ENCODE measurements at places on chromosomes 3 and 15.

- DNase-seq, result no peak
Measured at GRCh38 chr15:25719101-25719985, 143.8 kb downstream of the ATP10A start.

GRCh38 chr3:13200465-13200864 lies 127.2 kb upstream of the IQSEC1 start:
- no peak for DNase-seq

GRCh38 chr15:53833134-53833624 lies 73.7 kb upstream of the WDR72 start:
- DNase-seq, result no peak

DNA sequence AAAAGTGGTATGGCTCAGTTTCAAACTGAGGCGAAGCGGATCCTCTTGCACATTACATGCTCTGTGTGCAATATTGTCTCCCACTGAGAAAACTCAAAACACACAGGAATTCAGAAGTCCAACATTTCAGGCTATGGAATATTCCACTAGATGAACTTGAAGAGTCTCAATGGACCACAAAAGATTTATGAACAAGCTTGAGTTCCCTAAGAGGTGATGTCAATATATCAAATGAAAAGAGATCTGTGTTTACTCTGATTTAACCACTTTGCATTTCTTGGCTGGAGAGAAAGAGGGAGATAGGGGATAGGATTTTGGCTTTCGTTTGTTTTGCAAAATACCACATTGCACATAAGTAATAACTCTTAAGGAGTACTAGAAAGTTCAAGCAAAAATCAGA lies 20.3 kb downstream of the PDZRN3 start:
- DNase-seq, result no peak

- no peak for DNase-seq
Measured at GRCh38 chr3:136937175-136937574, 20.6 kb upstream of the IL20RB start.

GRCh38 chr3:53833053-53833645 lies 13.1 kb downstream of the CHDH start:
- DNase-seq, result no peak

DNA sequence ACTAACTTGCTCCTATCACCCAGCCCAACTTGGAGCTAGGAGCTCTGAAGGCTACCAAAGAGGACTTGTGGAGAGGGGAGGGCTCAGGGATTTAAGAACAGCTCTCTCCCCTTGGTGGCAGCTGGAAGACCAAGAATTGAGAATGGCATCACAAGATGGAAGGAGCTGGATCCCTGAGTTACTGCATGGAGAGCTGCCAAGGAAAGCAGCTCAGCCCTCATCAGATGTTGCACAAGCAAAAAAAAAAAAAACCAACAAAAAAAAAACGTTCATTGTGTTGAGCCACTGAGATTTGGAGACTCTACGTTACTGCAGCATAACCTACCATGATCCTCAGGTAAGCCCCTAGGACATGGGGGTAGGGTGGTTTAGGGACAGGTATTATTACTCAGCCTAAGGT lies 41.0 kb downstream of the ITGB5 start:
- DNase-seq, result no peak

GRCh38 chr3:142987080-142987700 lies 14.2 kb upstream of the U2SURP start:
- peak; percentile 47 for DNase-seq

DNA sequence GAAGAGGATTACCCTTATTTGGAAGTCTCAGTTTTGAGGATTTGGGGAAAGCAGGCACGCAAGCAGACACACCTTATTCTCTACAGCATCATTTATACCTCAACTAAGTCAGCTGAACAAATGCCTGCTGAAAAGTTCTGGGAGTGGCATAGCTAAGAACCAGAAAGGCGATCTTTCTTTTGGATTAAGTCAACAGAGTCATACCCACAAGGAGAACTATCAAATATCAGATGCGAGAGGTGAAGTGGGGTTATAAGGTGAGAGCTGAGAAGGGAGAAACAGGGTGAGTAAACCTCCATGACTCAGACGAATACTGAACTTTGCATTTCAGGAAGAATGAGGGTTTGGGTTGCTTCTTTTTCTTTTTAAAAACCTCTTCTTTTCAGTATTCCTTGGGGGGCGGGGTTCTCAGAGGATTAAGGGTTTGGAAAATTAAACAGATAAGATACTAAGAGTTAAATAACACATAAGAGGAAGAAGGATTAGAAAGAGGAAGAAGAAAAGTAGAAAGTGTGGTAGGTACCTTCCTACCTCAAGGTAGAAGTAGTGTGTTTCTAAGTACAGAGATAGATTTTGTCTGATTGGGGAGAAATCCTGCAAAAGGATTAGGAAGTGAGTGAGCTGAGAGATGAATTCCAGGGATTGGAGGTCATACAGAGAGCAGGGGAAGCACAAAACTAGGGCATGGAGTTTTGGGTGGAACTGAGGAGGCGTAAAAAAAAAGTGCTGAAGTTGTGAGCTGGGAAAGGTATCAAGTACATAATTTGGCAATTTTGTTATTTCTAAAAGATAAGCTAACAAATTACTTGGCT lies 41.3 kb upstream of the ICE2 start:
- peak; percentile 75 for DNase-seq

DNA sequence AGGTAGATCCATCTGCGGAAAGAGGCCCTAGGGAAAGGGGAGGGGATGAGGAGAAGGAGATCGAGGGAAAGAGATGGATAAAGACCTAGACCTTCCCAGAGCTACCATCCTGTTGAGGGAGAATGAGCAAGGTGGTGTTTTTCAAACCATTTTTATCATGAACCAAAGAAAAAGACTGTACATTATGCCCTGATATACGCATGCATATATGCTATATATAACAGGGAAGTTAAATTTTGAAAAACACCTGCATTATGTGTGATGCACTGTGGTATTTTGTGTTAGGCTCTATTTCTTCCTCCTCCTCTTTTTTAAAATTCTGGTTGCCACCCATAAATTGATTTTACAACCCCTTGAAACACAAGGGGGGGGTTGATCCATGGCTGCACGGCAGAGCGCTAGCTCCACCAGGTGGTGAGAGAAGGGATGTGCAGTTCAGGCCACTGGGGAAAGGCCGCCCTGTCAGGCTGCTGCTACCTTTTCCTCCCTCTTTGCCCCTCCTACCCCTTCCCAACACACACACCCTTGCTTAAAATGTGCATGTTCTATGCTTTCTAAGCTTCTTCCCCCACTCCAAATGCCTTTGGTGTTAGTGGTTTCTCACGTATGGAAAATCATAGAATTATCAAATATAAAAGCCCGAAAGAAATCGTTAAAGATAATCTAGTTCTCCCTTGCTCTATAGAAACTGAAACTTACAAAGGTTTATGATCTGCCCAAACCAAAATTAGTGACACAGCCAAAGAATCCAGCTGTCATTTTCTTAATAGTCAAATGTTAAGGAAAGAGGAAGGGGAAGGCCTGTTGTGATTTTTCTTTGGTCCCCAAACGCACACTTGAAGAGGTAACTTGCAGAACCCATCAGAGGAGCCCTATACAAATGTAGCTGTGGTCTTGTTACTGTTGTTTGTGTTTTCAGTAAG lies 262.0 kb upstream of the UMPS start:
- DNase-seq, result peak; percentile 50

DNA sequence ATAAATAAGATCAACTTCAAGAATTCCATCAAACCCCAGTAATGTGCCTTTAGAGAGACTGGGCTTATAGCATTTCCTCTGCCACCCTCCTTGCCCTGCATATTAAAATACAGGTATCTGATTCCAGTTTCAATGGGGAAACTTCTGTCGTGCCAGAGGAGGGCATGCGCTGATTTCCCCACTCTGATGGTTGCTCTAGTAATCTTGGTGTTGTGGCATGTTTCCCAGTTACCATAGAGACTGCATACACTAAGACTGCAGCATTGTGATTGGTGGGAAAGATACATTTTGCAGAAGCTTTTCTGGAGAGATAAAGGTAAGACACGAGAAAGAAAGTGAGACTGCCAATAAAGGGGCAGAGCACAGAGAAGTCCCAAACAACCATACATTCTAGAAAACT lies 225.6 kb downstream of the TIGIT start:
- peak; percentile 10 for DNase-seq

DNA sequence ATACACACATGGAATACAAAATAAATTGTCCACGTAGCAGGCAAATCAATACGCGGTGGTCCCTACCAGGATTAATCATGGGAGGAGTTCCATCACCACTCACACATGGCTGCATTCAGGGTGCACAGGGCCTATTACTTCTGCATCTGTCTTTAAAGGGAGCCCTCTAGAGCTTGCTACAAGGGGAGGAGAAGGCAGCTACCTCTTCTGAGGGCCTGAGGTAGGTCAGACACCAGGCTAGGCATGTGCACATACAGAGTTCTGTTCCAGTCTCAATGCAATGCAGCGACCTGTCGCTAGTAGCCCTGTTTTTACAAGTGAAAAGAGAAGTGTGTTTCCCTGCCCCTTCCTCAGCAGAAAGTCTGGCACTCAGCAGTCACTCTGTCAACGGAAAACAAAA lies 102.7 kb downstream of the ROBO2 start:
- DNase-seq, result no peak

GRCh38 chr3:105829871-105830622 lies 38.8 kb downstream of the CBLB start:
- peak; percentile 63 for DNase-seq

GRCh38 chr3:51953445-51953844 lies 1.7 kb upstream of the GPR62 start:
- DNase-seq, result no peak

DNA sequence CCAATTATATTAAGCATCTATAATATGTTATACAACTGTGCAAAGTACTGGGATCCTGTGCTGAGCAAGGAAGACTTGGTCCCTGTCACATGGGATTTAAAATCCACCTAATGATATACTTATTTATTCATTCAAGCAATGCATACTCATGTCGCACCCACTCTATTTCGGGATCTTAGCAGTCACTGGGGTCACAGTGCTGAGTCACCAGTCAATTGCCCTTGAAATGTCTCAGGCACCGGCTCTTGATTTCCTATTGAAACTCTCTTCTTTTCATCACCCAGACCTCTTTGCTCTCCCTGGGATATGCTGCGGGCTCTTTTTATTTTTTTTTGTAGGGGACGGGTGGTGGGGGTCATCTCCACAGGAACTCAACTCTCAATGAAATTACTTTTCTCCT lies 194.5 kb upstream of the GAP43 start:
- DNase-seq, result no peak

GRCh38 chr3:45895686-45896468 lies 9.5 kb downstream of the CCR9 start:
- no peak for DNase-seq

DNA sequence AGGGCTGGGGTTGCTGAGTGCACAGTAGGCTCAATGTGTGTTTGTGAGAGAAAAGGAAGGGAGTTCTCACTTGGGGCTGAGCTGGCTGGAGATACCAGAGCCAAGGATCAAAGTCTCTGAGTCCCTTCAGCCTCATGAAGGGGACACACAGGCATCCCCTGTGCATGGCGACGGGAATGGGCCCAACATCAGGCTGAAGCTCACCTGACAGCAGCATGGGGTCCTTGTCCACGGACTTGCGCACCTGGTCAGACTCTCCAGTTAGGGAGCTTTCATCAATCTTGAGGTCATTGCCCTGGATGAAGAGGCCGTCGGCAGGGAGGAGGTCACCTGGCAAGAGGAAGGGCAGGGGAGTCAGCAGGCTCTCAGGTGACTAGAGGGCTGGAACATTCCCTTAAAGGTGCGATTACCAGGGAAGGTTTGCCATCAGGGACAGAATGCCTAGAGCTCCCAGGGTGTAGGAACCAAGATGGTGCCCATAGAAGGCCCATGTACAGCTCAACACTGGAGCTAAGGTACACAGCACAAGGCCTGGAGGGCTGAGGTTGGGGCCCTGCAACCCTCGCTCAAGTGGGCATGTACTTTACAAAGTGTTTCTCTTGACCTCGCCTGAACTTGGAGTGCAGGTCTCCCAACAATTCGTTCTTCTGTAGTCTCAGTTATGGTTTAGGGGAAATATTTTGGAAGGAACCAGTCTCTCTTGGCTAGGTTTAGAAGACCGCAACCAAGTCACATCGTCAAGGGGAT lies 80.0 kb upstream of the SEC13 start:
- DNase-seq, result no peak

DNA sequence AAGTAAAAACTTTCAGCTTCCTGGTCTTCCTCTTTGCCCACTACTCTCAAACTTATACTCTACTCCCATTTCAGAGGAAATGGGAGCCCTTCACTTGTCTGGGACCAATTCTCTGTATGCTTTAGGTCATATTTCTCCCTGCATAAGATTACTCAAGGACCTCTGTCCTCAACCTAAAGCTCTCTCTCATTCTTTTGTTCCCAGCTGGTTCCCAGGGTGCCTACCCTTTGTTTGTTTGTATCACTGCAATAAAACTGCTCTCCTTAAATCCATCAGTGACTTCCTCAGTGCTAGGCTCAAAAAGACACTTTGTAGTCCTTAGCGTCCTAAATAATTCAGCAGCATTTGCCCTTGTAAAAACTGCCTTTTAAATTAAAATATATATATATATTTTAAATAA lies 2.9 kb downstream of the NGRN start:
- DNase-seq, result no peak

GRCh38 chr15:45790325-45790943 lies 155.6 kb downstream of the SQOR start:
- DNase-seq, result peak; percentile 24

- no peak for DNase-seq
Measured at GRCh38 chr3:192514754-192515663, 212.3 kb downstream of the FGF12 start.

GRCh38 chr3:183274609-183275008 lies 21.6 kb downstream of the B3GNT5 start:
- no peak for DNase-seq

- DNase-seq, result no peak
Measured at GRCh38 chr15:45169608-45170480, 17.9 kb downstream of the SHF start.

GRCh38 chr3:27216295-27216855 lies 152.8 kb downstream of the NEK10 start:
- DNase-seq, result no peak

DNA sequence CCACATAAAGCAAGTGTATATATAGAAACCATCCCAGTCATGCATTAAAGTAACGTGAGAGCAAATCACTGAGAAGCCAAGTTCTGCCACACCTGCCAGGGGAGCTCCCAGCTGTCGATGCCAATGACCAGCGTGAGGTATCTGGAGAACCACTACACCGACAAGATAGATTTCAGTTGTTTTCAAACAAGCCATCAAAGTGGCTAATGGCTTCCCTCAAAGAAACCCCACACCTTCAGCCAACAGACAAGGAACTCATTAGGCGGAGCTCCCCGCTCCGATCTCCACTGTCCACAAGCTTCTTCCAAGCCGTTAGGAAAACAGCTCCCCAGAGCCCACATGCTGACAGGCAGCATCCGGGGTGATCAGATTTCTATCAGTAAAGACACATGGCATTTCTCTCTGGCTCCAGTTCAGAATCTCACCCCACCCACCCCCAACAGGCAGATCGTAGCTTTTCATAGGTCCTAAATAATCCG lies 54.2 kb upstream of the SPATA12 start:
- DNase-seq, result no peak
